ENCODE measurements at places on chromosomes 3 and 15. TPM values are rescaled to one million over a fixed set of nuclear protein-coding genes. Genes with fewer than 3 reads are reported as not detected.

The FILIP1L gene
- total RNA-seq = 1.5 TPM

DNA sequence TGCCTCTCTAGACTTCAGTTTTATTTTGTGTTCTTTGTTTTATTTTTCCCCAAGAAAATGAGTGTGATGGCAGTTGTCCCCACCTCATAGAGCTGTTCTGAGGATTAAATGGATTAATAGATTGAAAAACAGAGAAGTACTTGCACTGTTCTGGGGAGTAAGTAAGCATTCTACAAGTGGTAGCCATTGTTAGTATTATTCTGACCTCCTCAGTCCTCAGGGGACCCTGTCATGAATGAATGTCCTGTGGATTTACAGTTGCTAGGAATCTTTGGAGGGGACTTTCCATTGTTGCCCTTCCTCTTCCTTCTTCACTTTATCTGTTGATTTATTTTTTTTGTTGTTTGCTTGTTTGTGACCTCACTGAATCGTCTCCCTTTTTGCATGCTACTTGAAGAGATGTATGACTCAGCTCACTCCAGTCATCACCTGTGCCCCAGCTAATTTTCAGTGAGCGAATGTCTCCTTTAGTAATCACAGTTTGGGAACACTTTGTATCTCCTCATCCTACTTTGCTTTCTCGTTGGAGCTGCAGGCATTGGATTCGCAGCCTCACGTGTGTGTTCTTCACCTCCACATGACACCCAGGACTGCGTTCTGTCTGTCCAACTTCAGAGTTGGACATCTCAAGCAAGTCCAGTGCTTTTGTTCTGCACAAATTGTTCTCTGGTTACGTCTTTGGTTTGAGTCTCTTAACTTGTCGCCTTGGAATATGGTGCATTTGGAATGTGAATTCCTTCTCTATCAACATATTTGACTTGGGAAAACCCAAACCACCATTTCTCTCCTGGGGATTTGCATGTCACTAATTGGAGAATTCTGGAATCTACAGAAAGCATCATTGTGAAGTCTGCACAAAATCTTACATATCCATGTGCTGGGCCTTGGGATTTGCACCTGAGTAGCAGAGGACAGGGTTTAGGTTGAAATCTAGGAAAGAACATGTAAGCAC lies 54.5 kb downstream of the LRTM1 start:
- no peak for DNase-seq

- no peak for DNase-seq
Measured at GRCh38 chr15:77905301-77905920, 172.1 kb downstream of the TBC1D2B start.

- DNase-seq = no peak
Measured at GRCh38 chr3:47370887-47371697, 9.7 kb upstream of the PTPN23 start.

- no peak for DNase-seq
Measured at GRCh38 chr15:59199626-59200465, 6.8 kb upstream of the LDHAL6B start.

Measured in activated B cell treated with CpG ODN at 0.5 μM for 24 hours (primary cell).